DMS53 (cell line): ENCODE measurements at places on chromosomes 7 and 10.

- peak; percentile 93 for DNase-seq
Measured at GRCh38 chr7:88243345-88243909, 23.6 kb upstream of the SRI start.

DNA sequence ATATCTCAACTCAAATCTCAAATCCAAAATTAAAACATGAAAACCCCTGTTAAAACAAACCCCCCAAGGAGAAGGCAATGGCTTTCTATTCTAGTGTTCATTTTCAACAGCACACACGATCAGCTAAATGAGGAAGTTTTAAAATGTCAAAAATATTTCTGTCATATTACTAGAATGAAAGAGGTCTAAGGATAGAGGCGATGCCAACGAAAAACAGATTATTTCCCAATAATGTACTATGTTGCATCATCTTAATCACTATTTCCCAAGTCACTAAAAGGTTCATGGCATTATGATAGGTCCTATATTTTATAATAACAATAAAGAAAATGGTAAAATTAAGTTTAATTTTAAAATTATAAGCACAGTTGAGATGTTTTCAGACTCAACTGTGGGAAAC, 10.1 kb downstream of the CNOT4 start:
- no peak for DNase-seq

- DNase-seq = peak; percentile 46
Measured at GRCh38 chr7:43513251-43513650, 69.7 kb upstream of the STK17A start.

- DNase-seq = no peak
Measured at GRCh38 chr10:84826704-84827103, 498.3 kb downstream of the CCSER2 start.

DNA sequence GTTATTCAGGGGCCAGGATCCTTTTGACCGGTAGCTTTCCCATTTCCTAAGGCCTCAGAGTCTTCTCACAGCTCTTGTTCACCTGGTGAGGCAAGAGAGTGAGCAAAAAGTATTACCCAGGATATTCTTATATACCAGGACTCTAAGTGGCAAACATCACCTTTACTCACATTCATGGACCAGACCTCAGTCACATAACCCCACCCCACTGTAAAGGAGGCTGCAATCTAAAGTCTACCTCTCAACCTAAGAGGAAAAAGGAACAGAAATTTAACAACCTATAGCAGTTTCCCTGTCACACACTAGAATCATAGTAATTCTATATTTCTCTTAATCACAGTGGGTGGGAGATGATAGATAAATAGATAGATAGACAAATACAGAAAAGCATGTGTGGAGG, 176.0 kb upstream of the PTPRZ1 start:
- DNase-seq = no peak

GRCh38 chr7:95099106-95099505, 191.7 kb downstream of the PPP1R9A start:
- DNase-seq = no peak

- DNase-seq = peak; percentile 63
Measured at GRCh38 chr7:44348300-44348699, 22.9 kb upstream of the CAMK2B start.

- DNase-seq = peak; percentile 39
Measured at GRCh38 chr7:74452748-74453321, 871 bp upstream of the GTF2IRD1 start.

- peak; percentile 95 for DNase-seq
Measured at GRCh38 chr7:94620703-94621118, 35.2 kb downstream of the SGCE start.

GRCh38 chr10:13758312-13758711, 171.5 kb downstream of the PRPF18 start:
- no peak for DNase-seq

- DNase-seq = no peak
Measured at GRCh38 chr7:128888756-128889095, 21.8 kb downstream of the KCP start.

GRCh38 chr10:65544756-65545155, 1381.1 kb upstream of the LRRTM3 start:
- DNase-seq = peak; percentile 8

GRCh38 chr10:18738835-18739234, 79.6 kb downstream of the ARL5B start:
- DNase-seq = no peak

- DNase-seq = no peak
Measured at GRCh38 chr10:97505152-97505551, 6.4 kb downstream of the UBTD1 start.

DNA sequence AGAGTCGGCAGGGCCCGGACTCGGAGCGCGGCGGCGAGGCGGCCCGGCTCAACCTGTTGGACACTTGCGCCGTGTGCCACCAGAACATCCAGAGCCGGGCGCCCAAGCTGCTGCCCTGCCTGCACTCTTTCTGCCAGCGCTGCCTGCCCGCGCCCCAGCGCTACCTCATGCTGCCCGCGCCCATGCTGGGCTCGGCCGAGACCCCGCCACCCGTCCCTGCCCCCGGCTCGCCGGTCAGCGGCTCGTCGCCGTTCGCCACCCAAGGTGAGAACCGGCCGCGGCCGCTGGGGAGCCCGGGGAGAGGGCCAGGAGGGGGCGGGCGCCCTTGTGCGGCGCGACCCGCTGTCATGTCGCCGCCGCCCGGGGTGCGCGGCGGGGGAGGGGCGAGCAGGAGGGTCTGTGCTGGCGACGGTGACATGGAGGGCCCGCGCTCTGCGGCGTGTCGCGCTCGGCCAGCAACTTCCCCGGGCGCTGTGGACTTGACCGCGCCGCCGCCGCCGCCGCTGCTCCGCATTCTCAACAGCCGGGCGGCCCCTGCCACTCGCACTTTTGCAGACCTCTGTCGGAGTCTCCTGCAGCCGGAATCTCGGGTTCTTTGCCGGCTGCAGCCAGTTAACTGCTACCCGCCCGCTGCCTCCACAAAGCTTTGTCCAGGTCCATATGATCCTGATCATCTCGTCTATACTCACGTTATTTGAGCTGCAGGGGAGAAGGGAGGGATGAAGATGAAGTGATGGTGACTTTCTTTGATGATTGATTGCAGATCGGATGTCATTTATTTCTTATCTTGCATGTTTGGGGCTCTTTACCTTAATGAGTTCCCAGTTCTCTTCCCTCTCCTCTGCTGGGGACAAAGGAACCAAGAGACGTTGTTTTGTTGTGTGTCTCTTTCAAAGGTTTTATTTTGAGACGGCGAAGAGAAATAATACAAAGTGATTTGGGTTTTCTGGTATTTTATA, 869 bp downstream of the TRIM24 start:
- peak; percentile 89 for DNase-seq
